ENCODE measurements at places on chromosomes 2 and 18. TPM values are rescaled to one million over a fixed set of nuclear protein-coding genes. Genes with fewer than 3 reads are reported as not detected.

The POTEJ gene
- not detected for total RNA-seq

The EPB41L3 gene
- 0.68 TPM for total RNA-seq

The FOXD4L1 gene
- under 0.01 TPM for total RNA-seq

The MYO1B gene
- 405 TPM for total RNA-seq

The MBD5 gene
- 9.9 TPM for total RNA-seq

The CDH20 gene
- total RNA-seq, result not detected

The DNAH6 gene
- 0.14 TPM for total RNA-seq

The KLHL41 gene
- total RNA-seq, result under 0.01 TPM

The SGPP2 gene
- total RNA-seq, result 13.0 TPM

The KCNG2 gene
- total RNA-seq, result not detected

The LYPD6B gene
- total RNA-seq, result 10.9 TPM

The SYT4 gene
- total RNA-seq, result not detected

The SPC25 gene
- total RNA-seq, result not detected

The CHRND gene
- not detected for total RNA-seq

The UGT1A3 gene
- not detected for total RNA-seq

The DAW1 gene
- total RNA-seq, result 0.07 TPM

The METTL5 gene
- 84.1 TPM for total RNA-seq

The GPR55 gene
- total RNA-seq, result not detected

The GPR39 gene
- total RNA-seq, result 2.7 TPM

The NAT8 gene
- not detected for total RNA-seq

The FAM117B gene
- 4.8 TPM for total RNA-seq

The SP9 gene
- total RNA-seq, result not detected

The TNFAIP6 gene
- total RNA-seq, result not detected

The NBEAL1 gene
- 60.0 TPM for total RNA-seq

The CNRIP1 gene
- total RNA-seq, result not detected

The GRHL1 gene
- total RNA-seq, result 32.5 TPM

The IL36A gene
- total RNA-seq, result 1.0 TPM

The LRRC30 gene
- total RNA-seq, result not detected

The AQP12A gene
- total RNA-seq, result not detected

The UNC80 gene
- total RNA-seq, result 0.21 TPM

The ABCG5 gene
- total RNA-seq, result not detected

The SPATA3 gene
- not detected for total RNA-seq

The KRTCAP3 gene
- total RNA-seq, result 13.3 TPM

The TUBB8B gene
- under 0.01 TPM for total RNA-seq

The DAPL1 gene
- total RNA-seq, result not detected
